ENCODE measurements at places on chromosomes 6 and 20.
A peak's percentile ranks its signal among the peaks of the same experiment; 100 is the strongest.

- peak; percentile 85 for DNase-seq
These were observed 93.3 kb upstream of the RNF24 start for GRCh38 chr20:4108495-4109306.

- no peak for DNase-seq
These were observed 356.6 kb downstream of the BMP2 start for GRCh38 chr20:7124120-7124519.

- no peak for DNase-seq
These were observed 252.4 kb downstream of the PHACTR1 start for GRCh38 chr6:12968839-12969558.

DNA sequence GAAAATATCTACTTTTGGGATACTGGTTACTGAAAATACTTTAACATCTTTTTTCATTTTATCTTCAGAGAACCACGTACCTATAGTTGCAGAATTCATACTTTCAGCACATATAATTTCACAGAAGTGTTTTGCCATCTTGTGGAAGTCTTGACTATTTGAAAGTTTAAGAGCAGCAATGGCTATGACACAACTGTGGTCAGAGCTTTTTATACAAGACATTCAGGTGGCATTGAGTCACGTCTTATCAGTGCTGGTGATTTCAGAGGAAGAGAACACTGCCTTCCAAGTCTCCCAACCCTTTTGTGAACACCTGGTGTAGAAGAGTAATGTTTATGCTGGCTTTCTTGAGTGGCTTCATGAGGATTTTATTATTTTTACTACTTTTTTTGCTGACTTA, 171.6 kb downstream of the ARID1B start:
- no peak for DNase-seq

DNA sequence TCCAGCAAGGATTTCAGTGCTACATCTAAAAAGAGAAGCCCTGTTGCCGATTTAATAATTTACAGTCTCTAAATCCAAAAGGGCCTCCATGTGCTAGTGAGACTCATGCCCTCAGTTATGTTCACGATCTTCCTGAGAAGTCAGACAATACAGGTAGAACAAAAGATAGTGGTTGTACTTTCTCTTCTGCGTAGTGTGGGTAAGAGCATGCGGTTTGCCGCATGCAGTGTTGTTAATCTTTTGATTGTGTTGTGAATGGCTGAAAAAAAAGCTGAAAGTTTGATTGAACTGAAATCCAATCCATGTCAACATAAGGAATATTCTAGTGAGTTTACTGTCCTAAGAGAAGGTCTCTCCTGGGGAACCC, 74.8 kb upstream of the AGPAT4 start:
- no peak for DNase-seq

GRCh38 chr6:158040051-158040803, 58.6 kb downstream of the SYNJ2 start:
- DNase-seq = no peak

GRCh38 chr20:4633780-4634179, 87.9 kb upstream of the PRND start:
- DNase-seq = no peak

- no peak for DNase-seq
These were observed 62.9 kb downstream of the EFHC1 start for GRCh38 chr6:52482903-52483670.

- DNase-seq = no peak
These were observed 211.5 kb downstream of the TMEM200A start for GRCh38 chr6:130577178-130577919.

GRCh38 chr6:127972815-127973214, 72.0 kb upstream of the THEMIS start:
- no peak for DNase-seq

GRCh38 chr20:64109831-64110391, 2.5 kb upstream of the NPBWR2 start:
- DNase-seq = no peak

GRCh38 chr6:25747477-25747876, 7.1 kb upstream of the SLC17A4 start:
- no peak for DNase-seq

DNA sequence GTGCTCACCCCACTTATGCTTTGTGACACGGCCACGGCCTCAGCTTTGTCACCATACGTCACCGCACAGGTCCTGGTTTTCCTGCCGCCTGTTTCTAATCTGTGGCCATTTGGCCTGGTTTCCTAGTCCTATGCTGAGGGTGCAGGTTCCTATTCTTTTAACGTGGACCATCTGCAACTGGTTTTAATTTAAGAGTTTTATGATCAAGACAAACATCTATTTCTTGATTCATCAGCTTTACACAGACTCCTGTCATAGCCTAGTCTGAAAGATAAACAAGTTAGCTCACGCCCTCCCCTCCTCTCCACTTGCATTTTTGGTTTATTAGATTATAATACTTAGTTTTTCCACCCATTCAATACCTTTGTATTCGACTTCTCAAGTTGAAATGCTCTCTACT, 97.5 kb upstream of the RPS6KA2 start:
- no peak for DNase-seq

GRCh38 chr6:125733516-125734300, 15.7 kb upstream of the HEY2 start:
- no peak for DNase-seq

DNA sequence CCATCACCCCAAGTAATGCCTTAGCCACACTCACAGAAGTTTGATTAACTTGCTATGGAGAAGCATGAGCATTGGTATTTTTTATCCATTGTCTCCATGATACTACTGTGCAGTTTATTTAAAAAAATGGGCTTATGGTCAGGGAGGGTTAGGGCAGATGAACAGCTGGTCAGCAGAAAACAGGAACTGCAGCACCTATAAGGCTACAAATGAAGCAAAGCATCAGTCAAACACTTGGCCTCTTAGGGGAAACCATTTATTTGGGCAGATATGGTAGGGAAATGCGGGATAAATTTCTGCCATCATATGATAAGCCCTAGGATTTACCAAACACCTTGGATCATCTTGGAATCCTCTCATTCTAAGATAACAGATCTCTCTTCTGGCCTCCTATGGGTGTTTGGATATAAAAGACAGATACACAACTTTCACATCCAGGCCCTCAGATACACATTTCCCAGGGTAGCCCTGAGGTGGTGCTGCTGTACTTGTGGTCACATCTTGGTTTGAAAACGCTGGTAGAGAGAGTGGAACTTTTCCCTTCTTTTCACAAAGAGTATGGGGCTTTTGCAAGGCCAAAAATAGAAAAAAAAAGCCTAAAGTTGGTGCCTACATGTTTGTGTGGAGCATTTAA, 42.8 kb upstream of the AHI1 start:
- DNase-seq = no peak

- no peak for DNase-seq
These were observed 10.1 kb upstream of the CALHM6 start for GRCh38 chr6:116450769-116451740.

- peak; percentile 82 for DNase-seq
These were observed 191.2 kb upstream of the PDE10A start for GRCh38 chr6:165854061-165854862.

- no peak for DNase-seq
These were observed 27.3 kb upstream of the SLC9A8 start for GRCh38 chr20:49785149-49785851.

GRCh38 chr6:33694401-33694931, 17.0 kb downstream of the UQCC2 start:
- DNase-seq = peak; percentile 48

DNA sequence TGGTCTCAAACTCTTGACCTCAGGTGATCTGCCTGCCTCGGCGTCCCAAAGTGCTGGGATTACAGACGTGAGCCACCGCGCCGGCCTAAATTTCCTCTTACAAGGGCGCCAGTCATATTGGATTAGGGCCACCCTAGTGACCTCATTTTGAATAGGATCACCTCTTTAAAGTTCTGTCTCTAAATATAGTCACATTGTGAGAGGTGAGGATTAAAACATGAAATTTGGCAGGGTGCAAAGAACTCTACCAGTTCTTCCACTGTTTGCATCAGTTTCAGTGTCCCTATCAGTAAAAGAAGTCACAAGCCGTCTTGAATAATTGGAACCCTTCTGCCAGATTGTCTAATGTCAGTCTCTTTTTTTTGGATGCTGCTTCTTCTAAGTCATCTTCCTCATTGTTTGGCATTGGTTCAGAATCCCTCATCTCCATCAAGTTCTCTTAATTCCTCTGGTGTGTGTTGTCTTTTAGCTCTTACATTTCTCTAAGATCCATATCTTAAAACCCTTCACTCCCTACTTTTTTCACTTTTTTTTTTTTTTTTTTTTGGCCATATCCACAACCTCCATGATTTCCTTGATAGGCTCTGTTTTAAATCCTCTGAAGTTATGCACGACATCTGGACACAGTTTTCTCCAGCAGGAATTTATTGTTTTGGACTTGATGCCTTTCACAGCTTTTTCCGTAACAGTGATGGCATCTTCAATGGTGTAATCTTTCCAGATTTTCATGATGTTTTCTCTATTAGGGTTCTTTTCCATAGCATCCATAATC, 56.8 kb downstream of the NCOA3 start:
- no peak for DNase-seq

GRCh38 chr6:136249336-136249735, 775 bp downstream of the MTFR2 start:
- DNase-seq = no peak

DNA sequence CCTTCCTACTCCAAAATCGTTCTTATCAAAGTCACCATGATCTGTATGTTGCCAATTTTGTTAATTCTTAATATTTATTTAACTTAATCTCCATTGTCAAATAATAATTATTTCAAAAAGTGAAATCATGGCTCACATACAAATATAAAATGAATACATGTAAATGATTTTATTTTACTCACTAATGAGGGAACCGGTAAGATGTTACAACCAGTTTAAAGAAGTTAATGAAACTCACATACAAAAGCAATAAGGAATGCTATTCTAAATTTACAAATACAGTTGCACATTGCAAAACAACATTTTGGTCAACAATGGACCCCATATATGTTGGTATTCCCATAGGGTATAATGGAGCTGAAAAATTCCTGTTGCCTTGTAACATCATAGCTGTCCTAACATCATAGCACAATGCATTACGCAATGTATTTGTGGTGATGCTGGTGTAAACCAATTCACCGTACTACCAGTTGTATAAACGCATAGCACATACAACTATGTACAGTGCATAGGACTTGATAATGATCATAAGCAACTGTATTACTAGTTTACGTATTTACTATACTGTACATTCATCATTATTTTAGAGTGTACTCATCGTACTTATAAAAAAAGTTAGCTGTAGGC, 6.5 kb upstream of the SLC22A16 start:
- DNase-seq = no peak

Measured in H7 (cell line).